ENCODE measurements at places on chromosomes 1 and 21.

DNA sequence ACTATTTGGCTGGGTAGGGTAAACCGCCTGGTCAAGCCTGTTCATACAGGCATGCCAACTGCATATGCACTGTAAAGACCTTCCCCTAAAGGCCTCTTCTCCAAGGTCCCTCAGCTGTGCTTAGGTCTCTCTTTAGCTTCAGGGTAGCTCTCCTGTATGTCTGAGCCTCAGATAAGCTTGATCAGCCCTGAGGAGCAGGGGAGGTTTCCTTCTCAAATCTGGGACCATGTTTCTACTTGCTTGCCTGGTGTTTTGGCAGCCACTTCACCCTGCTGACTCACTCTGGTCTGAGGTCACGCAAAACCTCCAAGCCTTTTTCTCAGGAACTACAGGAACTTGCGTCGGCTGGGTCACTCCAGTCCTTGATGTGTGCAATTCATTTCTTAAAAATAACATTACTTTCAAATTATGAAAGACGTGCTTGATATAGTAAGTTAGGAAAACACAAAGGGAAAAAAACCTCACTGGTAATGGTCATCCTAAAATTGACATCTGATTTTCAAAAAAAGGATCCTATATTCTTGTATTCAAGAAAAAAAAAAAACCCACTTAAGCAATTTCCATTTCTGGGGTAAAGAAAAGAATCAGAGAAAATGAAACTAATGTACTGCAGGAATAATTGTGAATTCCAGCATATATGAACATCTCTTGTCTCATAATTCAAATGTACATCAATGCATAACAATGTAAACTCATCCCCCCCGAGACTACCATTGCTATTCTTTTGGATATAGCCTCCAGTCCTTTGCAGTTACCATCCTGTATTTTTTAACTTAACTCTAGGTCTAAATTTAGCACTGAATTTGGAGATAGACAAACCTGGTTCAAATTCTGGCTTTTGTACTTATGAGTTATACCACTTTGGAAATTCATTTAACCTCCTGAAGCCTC, 24.8 kb upstream of the RNF19B start:
- DNase-seq = no peak

DNA sequence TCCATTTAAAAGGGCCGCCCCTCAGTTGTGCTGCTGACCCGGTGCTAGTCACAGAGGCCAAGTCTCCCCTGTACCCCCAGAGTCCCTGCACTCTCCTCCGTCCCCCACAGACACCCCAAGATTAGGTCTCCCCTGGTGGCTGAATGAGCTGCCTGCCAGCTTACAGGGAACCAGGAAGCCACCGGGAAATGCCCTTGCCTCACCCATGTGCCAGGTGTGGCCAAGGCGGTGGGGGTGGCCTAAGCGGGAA, 32.7 kb downstream of the HSPG2 start:
- DNase-seq = no peak

- DNase-seq = no peak
Measured at GRCh38 chr1:109815809-109816174, 52.1 kb upstream of the EPS8L3 start.

DNA sequence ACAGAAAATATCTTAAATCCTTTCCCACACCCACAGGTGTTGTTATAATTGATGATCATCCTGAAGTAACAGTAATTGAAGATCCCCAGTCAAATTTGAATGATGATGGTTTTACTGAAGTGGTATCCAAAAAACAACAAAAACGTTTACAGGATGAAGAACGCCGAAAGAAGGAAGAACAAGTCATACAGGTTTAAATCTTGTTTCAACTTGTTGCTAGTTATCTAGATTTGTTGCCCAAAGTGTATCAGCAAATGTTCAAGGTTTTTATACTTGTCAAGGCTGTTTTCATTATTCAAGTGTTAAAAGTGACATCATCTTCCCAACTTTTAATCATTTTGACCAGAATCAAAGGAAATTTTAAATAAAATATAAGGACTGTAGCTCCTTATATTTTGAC, 64.7 kb downstream of the PRRC2C start:
- no peak for DNase-seq

DNA sequence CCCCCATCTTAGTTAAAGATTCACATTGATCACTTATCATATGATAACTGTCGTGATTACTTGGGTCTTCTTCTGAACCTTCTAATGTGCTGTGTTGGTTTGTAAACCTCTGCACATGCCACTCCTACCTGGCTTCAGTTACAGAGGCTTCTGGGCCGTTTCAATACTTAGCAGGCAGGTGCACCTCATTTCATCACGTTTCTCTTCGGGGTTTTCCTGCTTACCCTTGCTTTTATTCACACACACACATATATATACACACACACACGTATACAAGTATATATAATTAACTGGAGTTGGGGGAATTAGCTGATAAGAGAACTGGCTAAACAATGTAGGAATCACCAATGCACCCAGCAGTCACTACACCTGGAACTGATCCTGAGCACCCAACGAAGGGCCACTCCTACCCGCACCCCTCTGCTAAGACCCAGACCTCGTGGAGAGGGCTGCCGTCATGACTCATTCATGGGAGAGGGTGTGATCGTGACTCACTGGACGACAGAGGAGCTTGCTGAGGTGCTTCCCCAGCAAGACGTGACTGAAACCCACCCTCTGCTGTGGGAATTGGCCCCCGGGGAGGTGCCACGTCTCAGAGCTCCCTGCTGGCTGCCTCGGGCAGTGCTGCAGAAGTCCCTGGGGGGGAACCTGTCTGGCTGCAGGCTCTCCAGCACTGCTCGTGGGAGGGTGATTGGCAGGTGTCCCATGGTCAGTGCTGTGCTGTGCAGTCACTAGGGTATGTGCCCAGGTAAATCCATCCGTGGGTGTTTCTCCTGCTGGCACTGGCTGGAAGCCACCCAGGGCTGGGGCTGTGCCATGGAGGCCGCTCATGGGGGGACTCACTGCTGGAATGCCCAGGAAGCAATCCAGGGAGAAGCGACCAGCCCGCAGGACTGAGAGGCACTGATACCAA, 166.6 kb downstream of the DYRK1A start:
- no peak for DNase-seq

DNA sequence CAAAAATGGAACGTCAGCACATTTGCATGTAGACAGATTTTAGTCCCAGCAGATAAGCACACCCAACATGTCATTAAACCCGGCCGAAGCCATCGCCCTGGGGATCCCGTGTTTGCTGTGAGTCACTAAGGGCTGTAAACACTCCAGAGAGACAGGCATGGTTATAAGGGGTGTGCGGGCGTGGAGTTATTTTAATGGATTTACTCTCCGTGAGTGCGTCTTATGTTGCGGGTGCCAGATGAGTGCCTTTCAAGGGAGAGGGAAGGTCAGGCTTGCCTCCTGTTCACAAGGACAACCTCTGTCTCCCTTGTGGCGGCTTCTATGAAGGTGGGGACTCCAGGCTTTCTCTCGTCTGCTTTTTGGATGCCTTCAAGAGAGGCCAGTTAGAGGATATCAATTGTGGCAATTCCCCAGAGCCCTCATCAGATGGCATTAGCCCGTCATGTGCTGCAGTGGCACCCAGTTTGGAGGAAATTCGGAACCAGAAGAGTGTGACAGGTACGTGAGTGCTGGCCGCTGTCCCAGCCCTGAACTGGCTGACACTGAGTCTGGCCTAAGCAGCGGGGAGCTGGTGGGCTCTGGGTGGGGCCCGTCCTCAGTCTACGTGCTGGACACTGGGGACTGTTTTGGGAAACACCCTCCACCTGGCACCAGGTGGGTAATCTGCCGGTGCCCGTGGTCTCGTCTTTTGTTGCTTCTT, 223.8 kb upstream of the TMEM51 start:
- no peak for DNase-seq

DNA sequence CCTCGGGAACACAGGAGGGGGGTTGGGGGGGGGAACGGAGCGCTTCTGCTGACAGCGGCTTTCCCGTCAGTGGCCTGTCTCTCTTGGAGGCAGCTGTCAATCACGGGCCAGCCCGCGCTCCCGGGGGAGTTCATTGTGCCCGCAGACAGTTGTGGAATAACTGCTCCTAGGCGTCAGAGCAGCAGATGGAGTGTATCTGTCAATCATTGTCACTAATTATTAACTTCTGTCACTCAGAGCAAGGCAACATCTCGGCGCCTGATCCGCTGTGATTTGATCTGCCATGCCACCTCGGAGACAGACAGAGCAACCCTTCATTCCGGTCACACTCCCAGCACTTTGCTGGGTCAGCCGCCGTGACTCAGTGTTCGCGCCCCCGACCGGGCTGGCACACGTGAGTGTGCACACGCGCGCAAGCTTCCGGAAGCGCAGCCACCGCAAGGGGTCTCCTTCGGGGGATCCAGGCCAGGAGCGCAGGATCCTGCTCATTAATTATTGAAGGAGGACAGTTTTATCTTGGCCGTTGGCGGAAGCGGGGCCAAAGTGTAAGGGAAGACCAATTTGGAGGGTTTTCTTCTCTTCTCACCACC, 75.8 kb downstream of the RRAGC start:
- no peak for DNase-seq

GRCh38 chr1:208090388-208091301, 153.5 kb downstream of the PLXNA2 start:
- no peak for DNase-seq

DNA sequence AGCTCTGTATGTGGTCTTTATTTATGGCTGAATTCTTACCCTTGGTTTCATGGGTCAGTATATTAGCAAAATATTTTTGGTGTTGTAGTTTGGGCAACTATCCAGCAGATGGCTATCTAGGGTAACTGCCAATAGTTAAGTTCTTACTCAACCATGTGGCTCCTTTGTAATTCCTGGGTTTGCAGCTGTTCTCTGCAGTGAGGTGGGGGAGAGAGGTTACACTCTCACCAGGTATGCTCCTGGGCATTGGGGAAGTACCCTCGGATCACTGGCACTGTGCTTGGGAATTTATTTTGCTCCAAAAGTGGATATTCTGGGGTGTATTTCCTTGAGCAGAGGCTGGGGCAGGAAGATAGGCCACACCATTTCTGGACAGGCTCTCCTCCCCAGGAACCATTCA, 436.7 kb upstream of the TMPRSS15 start:
- DNase-seq = peak; percentile 47

DNA sequence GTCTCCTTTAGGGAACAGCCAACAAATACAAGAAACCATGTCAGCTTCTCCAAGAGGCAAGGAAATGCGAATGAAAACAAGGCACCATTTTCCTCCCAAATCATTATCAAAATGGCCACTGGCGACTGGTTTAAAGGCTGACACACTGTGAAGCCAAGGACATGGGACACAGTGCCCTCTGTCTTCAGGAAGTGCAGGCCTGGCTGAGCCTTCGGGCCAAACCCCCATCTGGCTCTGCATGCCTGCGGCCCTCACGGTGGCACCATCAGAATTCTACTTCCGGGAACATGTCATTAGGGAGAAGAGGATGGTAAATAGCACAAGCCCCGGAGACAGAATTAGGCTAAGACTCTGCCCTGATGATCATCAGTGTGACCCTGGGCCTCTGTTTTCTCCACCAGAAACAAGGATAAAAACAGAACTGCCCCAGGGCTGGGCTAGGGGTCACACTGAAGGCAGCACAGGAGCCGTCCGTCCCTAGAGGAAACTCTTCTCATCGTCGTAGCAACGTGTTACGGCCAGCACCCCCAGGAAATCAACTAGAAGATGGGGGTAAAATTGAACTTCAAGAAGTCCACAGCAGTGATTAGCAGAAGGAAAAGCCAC, 103.5 kb downstream of the NPHP4 start:
- DNase-seq = no peak

- no peak for DNase-seq
Measured at GRCh38 chr1:150841626-150842025, 33.6 kb upstream of the CTSK start.

GRCh38 chr1:94608142-94608851, 66.7 kb upstream of the F3 start:
- no peak for DNase-seq

DNA sequence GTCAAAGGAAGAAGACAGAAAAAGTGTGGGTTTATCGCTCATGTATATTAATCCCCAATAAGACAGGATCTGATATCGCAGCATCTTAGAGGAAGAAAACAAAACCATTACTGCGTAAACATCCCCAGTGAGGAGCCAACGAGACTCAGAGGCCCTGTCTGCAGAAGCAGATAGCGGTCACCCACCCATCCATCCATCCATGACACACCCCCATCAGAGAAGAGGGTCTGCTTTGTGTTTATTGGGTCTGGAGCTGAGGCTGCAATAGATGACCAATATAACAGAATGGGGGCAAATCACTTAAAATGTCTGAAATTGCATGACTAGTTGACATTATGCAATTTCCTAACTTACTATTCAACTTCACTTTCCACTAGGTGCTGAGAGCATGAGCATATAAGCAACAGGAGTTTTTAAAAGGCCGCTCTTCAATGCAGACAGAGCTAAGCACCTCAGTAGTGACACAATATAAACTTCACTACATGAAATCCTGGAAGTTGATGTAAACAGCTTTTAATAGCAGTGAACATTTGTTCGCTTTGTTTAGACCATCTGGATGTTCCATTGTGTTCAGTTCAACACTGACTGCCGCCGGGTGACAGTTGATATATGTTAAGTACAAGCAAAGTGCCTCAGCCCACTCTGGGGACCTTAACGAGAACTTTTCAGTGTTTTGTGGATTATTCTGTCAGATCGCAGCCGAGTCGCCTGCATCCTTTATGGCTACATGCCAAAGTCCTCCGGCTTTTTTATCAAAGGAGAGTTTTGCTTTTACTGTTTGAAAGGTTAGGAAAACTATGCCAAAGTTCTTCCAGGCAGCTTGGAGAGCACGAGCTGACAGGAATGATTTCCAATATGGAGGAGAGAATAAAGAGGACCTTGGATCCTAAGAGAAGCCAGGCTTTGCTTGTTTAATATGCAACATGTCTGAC, 167.5 kb downstream of the ZNF281 start:
- no peak for DNase-seq

GRCh38 chr21:18161841-18162240, 82.8 kb upstream of the CHODL start:
- DNase-seq = no peak

GRCh38 chr1:237736372-237737029, 154.2 kb downstream of the ZP4 start:
- DNase-seq = peak; percentile 32

GRCh38 chr1:51044834-51045233, 57.2 kb upstream of the C1orf185 start:
- DNase-seq = peak; percentile 49

DNA sequence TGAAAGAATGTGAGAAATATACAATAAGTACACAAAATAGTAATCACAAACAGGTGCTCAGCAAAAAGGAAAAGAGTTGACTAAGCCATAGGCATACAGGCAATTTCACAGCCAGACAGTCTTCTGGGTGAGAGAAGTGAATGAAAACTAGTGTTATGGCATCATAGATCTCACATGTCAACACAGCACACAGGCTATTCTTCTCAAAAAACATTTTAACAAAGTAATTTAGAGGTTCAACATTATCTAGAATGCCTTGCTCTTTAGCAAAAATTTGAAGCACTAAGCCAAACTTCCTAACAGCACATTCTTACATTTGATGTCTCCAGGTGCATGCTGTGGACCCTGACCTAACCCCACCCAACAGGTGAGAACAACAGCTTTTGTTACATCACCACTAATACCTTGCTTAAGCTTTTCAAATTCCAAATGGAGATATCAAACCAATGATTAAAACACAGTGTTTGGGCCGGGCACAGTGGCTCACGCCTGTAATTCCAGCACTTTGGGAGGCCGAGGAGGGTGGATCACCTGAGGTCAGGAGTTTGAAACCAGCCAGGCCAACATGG, 30.5 kb downstream of the OTUD7B start:
- DNase-seq = no peak
